ENCODE measurements at places on chromosomes 1 and 21.

GRCh38 chr1:21866707-21867043, 54.6 kb downstream of the LDLRAD2 start:
- no peak for DNase-seq

DNA sequence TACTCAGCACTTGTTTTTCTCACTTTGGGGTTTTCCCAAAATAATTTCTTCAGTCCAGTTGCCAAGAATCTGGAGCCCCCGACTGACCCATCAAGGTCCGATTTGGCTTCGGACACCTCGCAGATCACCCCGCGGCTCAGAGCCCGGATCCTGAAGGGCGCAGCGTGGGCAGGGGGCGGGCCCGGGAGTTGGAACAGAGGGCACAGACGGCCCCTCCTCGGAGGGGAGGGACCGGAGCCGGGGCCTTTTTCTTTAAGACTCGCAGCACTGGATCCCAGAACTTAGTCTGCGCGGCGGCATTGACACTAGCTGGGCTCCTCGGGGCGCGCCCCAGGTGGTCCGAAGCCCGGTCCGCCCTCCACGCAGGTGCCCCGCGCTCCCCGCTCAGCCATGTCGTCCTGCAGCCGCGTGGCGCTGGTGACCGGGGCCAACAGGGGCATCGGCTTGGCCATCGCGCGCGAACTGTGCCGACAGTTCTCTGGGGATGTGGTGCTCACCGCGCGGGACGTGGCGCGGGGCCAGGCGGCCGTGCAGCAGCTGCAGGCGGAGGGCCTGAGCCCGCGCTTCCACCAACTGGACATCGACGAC, at the start of gene CBR3:
TSS of gene CBR3 (plus strand) at position 277 of the 588 bp plus-strand sequence. CDS start at position 391, 114 bp downstream.
- peak; percentile 39 for DNase-seq

GRCh38 chr1:110305900-110306420, 33.2 kb upstream of the RBM15 start:
- no peak for DNase-seq

DNA sequence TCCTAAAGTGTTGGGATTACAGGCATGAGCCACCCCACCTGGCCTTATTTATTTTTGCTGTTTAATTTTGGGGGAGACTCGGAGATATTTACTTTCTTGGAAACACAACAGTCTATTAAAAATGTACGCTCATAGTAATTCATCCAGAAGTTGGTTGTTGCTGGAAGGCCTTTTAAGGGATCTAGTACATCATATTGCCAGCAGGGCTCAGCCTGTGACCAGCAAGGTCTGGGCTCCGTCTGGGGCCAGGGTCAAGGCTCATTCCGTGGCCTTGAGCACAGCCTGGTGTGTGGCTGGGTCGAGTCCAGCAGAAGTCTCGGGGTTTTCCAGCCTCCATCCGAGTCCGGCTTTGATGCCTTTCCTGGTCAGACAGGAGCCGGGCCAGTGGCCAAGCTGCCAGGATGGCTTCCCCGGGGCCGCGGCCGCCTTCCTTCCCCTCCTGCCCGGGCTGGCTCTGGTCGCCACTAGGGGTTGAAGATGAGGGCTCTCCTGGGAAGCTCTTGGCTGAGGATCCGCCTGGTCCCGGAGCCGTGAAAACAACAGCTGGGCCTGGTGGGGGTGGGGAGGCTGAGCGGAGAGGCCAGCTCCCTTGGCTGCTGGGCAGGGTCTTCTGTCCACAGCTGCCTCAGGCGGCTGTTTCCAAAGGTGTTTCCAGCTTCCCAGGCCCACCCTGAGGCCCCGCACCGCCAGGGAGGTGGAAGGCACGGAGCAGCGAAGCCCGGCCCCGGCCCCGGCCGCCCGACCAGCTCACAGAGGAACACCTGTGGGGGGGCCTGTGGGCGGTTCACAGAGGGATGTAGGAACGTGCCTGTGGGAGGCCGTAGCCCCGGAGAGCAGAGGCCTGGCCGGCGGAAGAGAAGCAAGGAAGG, 5.1 kb upstream of the VWA1 start:
- DNase-seq: no peak

DNA sequence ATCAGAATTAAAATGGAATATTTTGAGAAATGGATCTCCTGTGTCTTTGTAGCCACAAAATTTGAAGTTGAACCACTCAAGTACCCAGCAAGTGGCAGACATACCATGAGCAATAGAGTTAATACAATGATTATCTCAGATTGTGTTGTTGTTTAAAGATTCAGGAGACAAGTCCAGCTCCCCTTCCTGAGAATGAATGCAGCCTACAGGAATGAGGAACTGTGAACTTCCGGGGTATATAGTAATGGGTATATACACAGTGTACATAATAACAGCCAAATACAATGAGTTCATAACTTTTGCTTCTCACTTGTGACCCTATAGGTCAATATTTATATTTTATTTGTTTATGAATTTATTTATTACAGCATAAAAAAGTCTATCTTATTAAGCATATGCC, 445.0 kb downstream of the SETD4 start:
- DNase-seq: no peak

DNA sequence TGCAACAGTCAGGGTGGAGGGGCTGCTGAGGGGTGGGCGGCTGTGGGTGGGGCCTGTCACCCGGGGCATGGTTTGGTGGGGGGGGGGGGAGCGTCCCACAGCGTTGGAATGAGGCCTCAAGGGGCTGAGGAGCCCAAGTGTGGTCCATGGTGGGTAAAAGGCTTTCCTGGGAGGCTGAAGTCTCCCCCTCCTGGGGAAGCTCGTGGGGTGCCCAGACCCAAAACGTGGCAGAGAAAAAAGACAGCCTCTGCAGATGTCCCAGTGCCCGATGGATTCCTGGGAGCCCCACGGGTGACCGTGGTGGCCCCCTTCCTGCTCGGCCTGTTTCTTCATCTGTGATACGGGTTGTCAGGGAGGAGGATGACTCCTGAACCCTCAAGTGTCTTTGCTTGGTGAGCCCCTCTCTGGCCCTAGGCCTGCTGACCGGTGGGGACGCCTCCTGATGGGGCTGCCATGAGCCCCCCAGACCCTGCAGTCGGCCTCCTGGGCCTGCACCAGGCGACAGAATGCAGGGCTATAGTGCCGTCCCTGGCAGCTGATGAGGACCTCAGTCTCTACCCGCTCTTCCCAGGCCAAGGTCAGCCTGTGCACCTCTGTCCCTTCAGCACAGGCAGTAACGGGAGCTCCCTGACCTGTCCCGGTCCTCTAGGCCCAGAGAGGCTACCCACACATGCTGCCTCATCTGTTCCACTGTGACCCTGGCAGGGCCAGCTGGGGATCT, 1.1 kb downstream of the OBSCN start:
- no peak for DNase-seq

DNA sequence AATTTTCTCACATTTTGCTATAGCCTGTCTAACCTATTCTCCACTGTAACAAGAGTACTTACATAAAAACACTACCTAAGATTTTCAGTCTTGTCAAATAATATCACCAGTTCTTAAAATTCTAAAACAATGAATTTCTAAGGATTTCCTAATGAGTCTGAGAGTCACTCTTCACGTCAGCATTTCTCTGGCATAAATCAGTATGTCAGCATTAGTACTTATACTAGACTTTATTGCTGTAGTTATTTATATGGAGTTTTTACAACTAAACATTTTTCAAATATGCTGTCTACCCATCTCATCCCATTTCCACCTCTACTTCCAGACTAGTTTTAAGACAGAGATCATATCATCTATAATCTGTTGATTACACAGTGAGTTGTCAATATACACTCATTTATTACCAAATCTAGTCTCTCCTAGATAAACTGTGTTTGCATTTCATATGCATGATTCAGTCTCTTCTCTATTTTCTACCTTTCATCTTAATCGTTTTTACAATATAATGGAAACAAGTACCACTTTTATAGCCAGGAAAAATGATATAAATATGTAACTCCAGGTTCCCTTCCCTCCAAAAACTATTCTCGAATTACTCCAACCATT, 32.8 kb downstream of the LIN9 start:
- no peak for DNase-seq

DNA sequence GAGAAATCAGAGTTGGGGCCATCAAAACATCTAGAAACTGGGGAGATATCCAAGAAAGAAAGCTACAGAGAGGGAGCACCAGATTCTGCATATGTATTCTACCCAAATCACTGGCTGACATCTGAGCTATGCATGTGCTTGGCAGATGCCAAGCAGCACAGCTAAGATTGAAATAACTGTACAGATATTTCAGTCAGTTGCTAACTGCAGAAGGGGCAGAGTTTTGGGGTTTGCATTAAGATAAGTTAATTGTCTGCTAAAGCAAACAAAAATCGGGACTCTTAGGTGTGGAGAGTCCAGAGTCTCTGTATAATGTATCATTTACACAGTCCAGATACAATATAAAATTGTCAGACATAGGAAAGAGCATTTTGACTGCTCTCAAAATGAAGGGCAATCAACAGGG, 437.1 kb downstream of the PTBP2 start:
- DNase-seq: no peak

- DNase-seq: no peak
These were observed 7.6 kb upstream of the EIF4G3 start for GRCh38 chr1:21184276-21184675.

- no peak for DNase-seq
These were observed 132.0 kb upstream of the ZBTB40 start for GRCh38 chr1:22319608-22320007.

- DNase-seq: no peak
These were observed 1047.6 kb upstream of the ADGRL4 start for GRCh38 chr1:80054129-80054528.

GRCh38 chr1:116261227-116261626, 111.8 kb upstream of the ATP1A1 start:
- DNase-seq: no peak

- DNase-seq: peak; percentile 43
These were observed 29.7 kb downstream of the SCCPDH start for GRCh38 chr1:246753670-246754535.

DNA sequence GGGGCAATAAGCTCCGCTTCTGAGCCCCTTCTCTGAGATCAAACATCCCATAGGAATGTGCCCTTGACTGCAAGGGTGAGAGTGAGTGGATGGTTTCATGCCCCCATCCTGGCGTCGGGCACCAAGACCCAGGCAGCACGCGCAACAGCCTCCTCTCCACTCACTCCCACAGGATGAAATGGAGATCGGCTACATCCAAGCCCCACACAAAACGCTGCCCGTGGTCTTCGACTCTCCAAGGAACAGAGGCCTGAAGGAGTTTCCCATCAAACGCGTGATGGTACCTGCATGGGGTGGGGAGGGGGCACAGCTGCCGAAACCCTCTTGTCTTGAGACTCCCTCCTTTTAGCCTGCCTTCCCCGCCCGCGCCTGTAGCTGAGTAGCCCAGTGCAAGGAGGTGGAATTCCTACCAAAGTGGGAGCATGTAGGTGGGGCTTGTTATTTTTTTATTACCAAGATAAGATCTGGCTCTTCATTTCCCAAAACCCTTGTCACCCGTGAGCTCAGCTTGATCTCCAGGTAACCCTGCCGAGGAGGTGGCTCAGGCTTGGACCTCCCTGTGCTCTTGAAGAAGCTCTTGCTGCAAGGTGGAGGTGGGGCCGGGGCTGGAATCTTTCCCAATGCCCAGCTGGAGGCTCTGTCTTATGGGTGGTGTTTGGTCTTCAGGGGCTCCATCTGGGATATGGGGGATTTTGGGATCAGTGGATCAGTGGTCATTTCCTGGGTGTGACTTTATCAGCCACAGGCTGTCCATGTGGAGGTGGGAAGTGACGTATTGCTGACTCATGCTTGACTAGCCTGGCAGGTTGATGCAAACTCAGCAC, 24.0 kb upstream of the PADI6 start:
- DNase-seq: no peak

DNA sequence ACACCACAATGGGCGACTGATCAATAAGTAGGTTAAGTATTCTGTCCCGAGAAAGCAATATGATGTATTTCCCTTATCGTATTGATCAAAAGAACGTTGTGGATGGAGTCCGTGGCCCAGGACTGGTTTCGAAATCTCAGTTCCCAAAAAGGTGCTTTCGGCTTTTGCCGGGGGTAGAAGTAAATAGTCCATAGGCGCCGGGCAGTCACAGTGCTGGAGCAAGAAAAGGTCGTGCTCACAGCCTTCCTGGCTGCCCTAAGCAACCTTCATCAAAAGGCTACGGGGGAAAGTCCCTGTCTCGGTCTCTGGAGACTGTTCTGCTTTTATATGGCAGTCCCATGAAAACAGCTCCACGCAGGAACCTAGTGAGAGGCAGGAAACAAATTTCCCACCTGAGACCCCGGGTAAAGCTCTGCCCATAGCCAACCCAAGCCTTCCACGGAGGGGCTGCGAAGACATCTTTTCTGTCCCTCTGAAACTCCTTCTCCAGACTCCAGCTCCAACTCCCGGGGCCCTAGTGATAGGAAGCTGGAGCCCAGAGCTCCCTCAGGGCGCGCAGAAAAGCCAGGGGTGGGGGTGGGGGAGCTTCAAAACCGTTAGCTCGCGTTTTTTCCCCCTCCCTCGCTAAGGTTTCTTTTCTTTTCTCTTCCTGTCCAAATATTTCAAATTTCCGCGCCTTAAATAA, 7.0 kb downstream of the CDKN2C start:
- DNase-seq: peak; percentile 19

GRCh38 chr1:157270705-157271274, 132.6 kb upstream of the ETV3 start:
- no peak for DNase-seq

DNA sequence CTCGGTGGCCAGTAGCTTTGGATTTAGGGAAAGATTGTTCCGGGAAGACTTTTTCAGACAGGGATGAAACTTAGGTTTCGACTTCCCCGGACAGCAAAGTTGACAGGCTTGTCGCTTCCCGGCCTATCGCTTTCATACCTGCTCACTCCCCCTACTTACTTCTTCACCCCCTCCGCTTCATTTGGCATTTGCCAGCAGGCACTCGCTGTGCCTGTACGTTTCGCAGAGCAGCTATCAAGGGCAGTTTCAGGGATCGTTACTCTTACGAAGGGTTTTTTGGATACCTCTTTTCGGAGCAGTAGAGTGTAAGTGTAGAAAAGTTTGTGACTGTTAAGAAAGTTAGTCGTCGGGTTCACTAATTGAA, 393 bp downstream of the BLZF1 start:
- peak; percentile 23 for DNase-seq

- DNase-seq: no peak
These were observed at the start of gene SYT2 for GRCh38 chr1:202710070-202711045. SYT2 (minus strand) TSS chr1:202710454; CDS start chr1:202605772, 104,682 bp downstream.

DNA sequence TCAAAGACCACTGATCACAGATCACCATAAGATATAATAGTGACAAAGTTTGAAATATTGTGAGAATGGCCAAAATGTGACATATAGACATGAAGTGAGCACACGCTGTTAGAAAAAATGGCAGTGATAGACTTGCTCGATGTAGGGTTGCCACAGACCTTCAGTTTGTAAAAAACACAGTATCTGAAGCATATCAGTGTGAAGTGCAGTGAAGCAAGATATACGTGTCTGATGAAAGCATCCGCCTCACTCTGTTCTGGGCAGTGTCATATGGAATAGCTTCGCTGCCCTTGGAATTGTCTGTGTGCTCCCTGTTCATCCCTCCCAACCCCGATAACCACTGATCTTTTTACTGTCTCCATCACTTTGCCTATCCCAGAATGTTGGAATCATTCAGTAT, 50.7 kb downstream of the GALNT2 start:
- DNase-seq: no peak

DNA sequence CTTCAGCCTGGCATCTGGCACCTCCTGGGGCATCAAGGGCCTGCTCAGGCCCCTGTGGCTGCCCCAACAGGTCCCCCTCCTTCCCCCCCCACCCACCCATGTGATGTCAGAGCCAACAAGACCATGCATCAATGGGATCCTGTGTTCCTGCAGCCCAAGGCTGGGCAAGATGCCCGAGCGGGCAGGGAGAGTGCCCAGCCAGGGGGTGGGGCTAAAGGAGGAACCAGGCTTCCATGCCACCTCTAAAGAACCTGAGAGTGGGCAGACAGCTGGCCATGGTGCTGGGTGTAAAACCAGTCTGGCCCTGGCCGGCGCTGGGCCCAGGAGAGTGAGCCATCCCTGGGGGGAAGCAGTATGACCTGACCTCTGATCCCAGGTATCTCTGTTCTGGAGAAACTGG, 7.6 kb downstream of the COL16A1 start:
- no peak for DNase-seq

- DNase-seq: no peak
These were observed 22.4 kb downstream of the ZZZ3 start for GRCh38 chr1:77659879-77660593.
